ENCODE measurements at places on chromosomes 3 and 15. TPM values are rescaled to one million over a fixed set of nuclear protein-coding genes. Genes with fewer than 3 reads are reported as not detected.

DNA sequence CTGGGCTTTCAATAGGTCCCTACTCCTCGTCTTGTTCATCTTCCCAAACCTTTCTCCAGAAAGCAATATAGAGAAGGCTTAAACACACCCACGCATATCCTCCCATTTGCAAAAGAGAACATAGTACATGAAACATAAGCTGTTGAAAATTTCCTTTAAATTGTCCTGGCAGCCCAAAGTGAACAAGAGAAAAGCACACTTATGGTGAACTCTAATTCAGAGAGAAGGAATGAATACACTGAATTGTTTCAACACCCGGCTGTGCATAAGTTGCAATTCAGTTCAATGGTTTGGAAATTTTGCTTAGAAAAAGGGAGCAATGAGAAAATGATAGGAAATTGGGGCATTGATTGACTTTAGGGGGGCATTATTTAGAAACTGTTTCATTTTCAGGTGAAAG, 202.6 kb downstream of the TIGIT start:
- no peak for DNase-seq

Gene FETUB
- total RNA-seq = not detected

Gene SLCO2A1
- 121 TPM for total RNA-seq

- no peak for DNase-seq
Measured at GRCh38 chr15:36465304-36465703, 114.1 kb upstream of the CDIN1 start.

Gene FBXW12
- not detected for total RNA-seq

Gene ONECUT1
- 0.18 TPM for total RNA-seq

- no peak for DNase-seq
Measured at GRCh38 chr3:184143327-184143726, 8.2 kb downstream of the EIF2B5 start.

GRCh38 chr15:81296673-81297072, 27.3 kb downstream of the STARD5 start:
- peak; percentile 61 for DNase-seq

Gene CCR8
- not detected for total RNA-seq

GRCh38 chr3:77171026-77171425, 131.1 kb downstream of the ROBO2 start:
- no peak for DNase-seq

Gene PLA2G4B
- 22.6 TPM for total RNA-seq

Gene SHC4
- 4.4 TPM for total RNA-seq

Gene CHL1
- total RNA-seq = 9.9 TPM

GRCh38 chr3:49602877-49603411, 48.7 kb downstream of the BSN start:
- peak; percentile 62 for DNase-seq

- DNase-seq = no peak
Measured at GRCh38 chr3:74523811-74524210, 90.6 kb downstream of the CNTN3 start.

- no peak for DNase-seq
Measured at GRCh38 chr3:37601832-37602231, 259.8 kb upstream of the CTDSPL start.

Gene LMLN
- 5.8 TPM for total RNA-seq

DNA sequence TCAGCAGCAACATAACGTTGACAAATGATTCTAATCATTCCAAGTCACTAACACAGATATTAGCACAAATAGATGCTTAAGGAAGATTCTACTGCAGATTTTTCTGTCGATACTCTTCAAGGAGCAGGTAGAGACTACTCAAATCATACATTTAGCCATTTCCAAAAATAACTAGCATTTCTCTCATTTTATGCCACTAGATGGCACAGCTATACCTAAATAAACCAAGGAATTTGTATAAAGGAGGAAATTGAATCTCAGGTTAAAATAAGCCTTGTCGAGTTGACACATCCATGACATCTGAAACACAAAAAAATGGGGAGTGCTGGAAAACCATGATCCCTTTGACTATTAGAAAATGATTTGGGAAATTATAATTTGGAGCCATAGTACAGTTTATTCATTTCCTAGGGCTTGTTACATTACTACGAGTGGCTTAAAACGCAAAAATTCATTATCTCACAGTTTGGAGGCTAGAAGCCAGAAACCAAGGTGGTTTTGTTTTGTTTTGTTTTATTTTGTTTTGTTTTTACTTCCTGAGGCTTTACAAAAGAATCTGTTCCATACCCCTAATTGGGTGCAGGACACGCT, 59.5 kb upstream of the STRIT1 start:
- DNase-seq = peak; percentile 64

- no peak for DNase-seq
Measured at GRCh38 chr15:100147828-100148227, 193.9 kb downstream of the ADAMTS17 start.

DNA sequence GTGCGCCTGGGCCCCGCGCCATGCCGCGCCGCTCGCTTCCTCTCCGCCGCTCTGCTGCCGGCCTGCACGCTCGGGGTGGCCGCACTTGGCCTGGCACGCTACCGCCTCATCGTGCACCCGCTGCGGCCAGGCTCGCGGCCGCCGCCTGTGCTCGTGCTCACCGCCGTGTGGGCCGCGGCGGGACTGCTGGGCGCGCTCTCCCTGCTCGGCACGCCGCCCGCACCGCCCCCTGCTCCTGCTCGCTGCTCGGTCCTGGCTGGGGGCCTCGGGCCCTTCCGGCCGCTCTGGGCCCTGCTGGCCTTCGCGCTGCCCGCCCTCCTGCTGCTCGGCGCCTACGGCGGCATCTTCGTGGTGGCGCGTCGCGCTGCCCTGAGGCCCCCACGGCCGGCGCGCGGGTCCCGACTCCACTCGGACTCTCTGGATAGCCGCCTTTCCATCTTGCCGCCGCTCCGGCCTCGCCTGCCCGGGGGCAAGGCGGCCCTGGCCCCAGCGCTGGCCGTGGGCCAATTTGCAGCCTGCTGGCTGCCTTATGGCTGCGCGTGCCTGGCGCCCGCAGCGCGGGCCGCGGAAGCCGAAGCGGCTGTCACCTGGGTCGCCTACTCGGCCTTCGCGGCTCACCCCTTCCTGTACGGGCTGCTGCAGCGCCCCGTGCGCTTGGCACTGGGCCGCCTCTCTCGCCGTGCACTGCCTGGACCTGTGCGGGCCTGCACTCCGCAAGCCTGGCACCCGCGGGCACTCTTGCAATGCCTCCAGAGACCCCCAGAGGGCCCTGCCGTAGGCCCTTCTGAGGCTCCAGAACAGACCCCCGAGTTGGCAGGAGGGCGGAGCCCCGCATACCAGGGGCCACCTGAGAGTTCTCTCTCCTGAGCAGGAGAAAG, 951 bp downstream of the GPR62 start:
- peak; percentile 77 for DNase-seq

GRCh38 chr3:187944390-187945179, 199.3 kb upstream of the BCL6 start:
- no peak for DNase-seq

GRCh38 chr15:39580485-39581241, at the start of gene THBS1:
Gene THBS1 (plus strand): TSS chr15:39581079. CDS start chr15:39581858, 779 bp downstream.
- peak; percentile 70 for DNase-seq

DNA sequence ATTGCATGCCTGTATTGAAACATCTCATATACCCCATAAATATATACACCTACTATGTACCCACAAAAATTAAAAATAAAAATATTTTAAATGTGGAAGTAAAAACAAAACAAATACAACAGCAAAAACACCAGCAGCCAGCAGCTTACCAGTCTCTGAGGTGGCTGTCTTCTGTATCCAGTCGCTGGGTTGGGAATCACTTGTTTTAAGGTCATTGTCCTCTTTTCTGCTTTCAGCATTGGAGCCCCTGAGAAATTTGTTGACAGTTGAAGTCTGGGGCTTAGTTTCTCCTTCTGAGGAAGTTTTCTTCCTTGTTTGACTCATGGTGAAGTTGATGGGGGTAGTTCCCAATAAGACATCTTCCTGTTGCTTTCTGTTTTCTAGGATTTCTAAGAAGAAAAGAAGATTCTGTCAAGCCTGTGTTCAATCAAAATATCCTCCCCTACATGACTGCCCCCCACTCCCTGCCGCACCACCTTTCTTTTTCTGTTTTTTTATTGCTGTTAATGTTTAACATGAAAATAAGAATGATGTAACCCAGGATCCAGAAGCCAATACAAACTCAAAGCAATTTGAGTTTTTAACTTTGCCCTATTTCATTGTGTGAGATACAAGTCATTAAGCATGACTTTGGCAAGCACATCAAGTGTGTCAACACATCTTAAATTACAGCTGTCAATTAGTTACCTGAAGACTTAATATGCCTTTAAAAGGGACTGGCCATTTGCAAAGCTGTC, at the start of gene LRRC31:
Gene LRRC31, minus strand, starts transcription at position 452 of the 737 bp plus-strand sequence. Its CDS starts 128 bp downstream, at position 324.
- DNase-seq = no peak

DNA sequence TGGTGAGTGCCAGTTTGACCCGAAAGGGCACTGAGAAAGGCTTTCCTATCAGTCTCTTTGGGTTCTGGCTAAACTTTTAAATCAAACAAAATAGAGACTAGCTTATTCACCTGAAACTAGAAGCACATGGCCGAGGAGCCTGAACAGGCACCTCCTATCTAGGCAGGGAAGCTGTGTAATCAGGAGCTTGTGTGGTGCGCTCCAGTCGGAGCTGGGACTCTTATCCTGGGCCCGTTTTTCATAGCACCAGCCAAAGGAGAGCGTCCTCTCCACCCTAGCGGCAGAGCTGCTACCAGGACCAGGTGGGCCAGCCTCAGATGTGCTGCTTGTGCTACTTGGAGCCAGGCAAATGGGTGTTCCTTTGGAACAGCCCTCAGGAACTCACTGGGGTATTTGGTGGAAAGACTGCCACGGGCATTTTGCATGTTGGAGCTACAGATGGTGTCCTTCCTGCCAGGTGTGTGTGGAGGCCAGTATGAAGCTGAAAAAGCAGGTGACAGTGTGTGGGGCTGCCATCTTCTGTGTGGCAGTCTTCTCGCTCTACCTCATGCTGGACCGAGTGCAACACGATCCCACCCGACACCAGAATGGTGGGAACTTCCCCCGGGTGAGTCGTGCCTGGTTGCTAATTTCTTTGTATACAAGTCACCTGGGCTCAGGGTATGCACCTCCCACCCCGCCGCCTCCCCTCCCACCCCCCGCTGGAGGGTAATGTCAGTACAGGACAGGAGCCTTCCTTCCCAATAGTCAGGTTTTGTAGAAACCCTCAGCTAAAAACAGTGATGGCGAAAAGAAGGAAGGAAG, 833 bp downstream of the MAN2A2 start:
- peak; percentile 78 for DNase-seq

DNA sequence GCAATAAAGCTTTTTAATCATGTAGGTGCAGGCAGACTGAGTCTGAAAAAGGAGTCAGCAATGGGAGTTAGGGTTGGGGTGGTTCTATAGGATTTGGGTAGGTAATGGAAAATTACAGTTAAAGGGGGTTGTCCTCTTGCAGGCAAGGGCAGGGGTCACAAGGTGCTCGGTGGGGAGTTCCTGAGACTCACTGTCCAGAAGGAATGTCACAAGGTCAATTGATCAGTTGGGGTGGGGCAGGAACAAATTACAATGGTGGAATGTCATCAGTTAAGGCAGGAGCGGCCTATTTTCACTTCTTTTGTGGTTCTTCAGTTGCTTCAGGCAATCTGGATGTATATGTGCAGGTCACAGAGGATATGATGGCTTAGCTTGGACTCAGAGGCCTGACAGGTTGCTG, 13.9 kb downstream of the CCR5AS start:
- DNase-seq = no peak

- no peak for DNase-seq
Measured at GRCh38 chr15:60250316-60250715, 147.5 kb downstream of the ANXA2 start.

Gene GRAMD1C
- total RNA-seq = 9.4 TPM

Data from stomach (tissue), 19 donors.